ENCODE measurements at places on chromosomes 7 and 10. TPM values are rescaled to one million over a fixed set of nuclear protein-coding genes. Genes with fewer than 3 reads are reported as not detected.

The SHLD2 gene
- total RNA-seq, result 27.5 TPM

The CUEDC2 gene
- total RNA-seq, result 52.1 TPM

GRCh38 chr10:10662716-10663408 is 354.8 kb upstream of the CELF2 start:
- DNase-seq, result no peak
- no peak overlapping the region for H3K27ac ChIP-seq
- H3K27me3 ChIP-seq, result no peaks in the 10 kb centered on the region
- H3K4me1 ChIP-seq, result peaks cover 6% of the 10 kb centered on the region
- H3K4me3 ChIP-seq, result no peak overlapping the region

- H3K27ac ChIP-seq, result no peak overlapping the region
- no peaks in the 10 kb centered on the region for H3K36me3 ChIP-seq
- H3K27me3 ChIP-seq, result no peaks in the 10 kb centered on the region
- no peak for DNase-seq
- H3K4me3 ChIP-seq, result no peak overlapping the region
Measured at GRCh38 chr7:40986351-40986873, 716.5 kb downstream of the INHBA start.

DNA sequence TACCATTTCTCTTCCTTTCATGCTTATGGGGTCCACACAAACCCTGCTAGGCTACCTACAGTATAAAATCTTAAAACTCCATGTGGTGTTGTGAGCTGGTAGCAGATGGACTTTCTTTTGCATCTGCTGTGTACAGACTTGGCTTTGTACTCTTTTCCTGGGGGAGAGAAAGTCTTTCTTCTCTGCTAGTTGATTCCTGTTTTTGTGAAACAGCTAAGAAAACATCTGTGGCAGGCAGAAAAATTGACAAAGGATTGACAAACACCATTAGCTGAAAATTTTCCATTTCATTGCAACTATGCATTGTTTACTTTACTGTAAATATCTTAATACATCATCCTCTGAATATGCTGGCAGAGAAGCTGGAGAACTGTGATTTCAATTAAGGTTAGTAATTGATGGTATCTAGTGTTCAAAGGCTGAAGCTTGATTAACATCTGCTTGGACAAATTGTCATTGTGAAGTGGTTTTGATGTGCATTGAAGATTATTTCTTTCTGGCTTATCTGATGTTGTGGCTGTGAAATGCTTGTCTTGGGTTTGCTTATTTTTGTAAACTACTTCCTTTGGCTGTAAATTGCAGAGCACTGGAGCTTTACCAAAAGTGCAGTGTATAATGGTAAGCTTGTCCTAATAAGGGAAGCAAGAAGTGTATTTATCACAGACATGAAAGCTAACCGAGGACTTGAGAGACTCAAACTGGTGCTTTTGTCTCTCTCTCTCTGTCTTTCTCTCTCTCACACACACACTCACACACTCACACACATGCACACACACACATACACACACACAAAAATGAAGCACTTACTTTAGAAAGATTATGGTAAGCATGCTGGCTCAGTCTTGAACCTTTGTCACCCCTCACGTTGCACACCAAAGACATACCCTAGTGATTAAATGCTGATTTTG is at the start of gene FOXP2:
Gene FOXP2 (plus strand): TSS at position 660 of the 908 bp plus-strand sequence. CDS start 11,697 bp downstream, outside the sequence.
- DNase-seq, result no peak
- no peaks in the 10 kb centered on the region for H3K36me3 ChIP-seq
- H3K4me3 ChIP-seq, result peak within 1 kb of the TSS; percentile 42
- H3K27me3 ChIP-seq, result no peaks in the 10 kb centered on the region

DNA sequence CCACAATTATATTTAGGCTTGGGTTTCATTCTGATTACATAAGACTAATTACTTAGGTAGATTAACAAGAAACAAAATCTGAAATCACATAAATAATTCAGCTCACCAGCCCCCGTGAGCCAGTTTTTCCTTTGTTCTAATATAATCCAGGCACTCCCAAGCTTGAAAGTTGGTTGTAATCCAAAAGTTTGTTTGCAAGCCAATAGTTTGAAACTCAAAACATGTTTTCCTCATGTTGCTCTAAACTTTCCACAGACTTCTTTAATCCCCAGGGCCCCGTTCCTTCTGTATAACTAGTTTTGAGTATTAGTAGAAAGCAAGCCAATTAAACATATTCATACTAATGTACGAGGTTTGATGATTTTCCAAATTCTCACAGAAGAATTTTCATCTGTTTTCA is 56.1 kb downstream of the SP8 start:
- H3K36me3 ChIP-seq, result no peaks in the 10 kb centered on the region
- no peak for DNase-seq
- no peak overlapping the region for H3K27ac ChIP-seq
- no peak overlapping the region for H3K4me3 ChIP-seq
- no peaks in the 10 kb centered on the region for H3K27me3 ChIP-seq

GRCh38 chr10:86402283-86402941 is 35.8 kb upstream of the GRID1 start:
- no peaks in the 10 kb centered on the region for H3K27me3 ChIP-seq
- H3K36me3 ChIP-seq, result no peaks in the 10 kb centered on the region
- peaks cover 33% of the 10 kb centered on the region for H3K4me1 ChIP-seq

DNA sequence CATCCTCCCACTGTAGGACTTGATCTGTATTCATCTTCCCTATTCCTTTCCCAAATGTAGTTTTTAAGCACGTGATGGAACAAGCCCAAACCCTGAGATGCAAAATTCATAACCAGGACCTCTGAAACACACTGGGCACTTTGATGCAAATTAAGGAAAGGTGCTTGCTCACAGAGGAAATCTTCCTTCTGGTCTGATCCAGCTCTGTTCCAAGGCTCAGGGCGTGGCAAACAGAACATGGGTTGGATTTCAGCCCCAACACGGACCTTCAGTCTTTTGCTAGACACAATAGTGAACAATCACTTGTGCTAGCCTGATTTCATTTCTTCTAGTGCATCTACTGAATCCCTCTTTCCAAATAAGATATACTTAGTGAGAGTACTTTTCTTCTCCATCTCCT is 27.9 kb downstream of the PON3 start:
- no peaks in the 10 kb centered on the region for H3K4me1 ChIP-seq
- H3K4me3 ChIP-seq, result no peak overlapping the region
- H3K36me3 ChIP-seq, result no peaks in the 10 kb centered on the region
- H3K27me3 ChIP-seq, result no peaks in the 10 kb centered on the region
- H3K27ac ChIP-seq, result no peak overlapping the region

DNA sequence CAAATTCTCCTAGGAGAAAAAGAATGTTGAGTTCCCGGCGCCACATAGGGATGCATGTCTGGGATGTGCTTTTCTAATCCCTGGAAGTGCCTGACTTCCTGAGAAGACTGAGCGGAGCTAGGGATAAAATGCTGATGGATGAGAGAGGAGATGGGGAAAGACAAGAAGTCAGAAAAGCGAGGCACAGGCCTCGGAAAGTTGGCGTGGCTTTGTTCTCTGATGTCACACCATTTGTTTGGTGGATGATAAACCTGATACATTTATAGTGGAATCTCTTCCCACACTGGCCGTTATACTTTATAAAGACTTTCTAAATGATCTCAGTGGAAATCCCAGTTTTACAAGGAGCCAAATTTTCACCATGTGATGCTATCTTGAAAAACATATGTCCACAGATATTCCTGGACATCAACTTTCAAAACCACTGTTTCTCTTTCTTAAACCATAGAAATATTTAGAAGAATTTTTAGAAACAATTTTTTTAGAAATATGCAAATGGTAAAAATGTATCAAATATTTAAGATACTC is 188.8 kb upstream of the SVIL start:
- no peak overlapping the region for H3K4me3 ChIP-seq
- no peak for DNase-seq
- no peaks in the 10 kb centered on the region for H3K27me3 ChIP-seq
- no peak overlapping the region for H3K27ac ChIP-seq
- no peaks in the 10 kb centered on the region for H3K36me3 ChIP-seq
- peaks cover 34% of the 10 kb centered on the region for H3K4me1 ChIP-seq

DNA sequence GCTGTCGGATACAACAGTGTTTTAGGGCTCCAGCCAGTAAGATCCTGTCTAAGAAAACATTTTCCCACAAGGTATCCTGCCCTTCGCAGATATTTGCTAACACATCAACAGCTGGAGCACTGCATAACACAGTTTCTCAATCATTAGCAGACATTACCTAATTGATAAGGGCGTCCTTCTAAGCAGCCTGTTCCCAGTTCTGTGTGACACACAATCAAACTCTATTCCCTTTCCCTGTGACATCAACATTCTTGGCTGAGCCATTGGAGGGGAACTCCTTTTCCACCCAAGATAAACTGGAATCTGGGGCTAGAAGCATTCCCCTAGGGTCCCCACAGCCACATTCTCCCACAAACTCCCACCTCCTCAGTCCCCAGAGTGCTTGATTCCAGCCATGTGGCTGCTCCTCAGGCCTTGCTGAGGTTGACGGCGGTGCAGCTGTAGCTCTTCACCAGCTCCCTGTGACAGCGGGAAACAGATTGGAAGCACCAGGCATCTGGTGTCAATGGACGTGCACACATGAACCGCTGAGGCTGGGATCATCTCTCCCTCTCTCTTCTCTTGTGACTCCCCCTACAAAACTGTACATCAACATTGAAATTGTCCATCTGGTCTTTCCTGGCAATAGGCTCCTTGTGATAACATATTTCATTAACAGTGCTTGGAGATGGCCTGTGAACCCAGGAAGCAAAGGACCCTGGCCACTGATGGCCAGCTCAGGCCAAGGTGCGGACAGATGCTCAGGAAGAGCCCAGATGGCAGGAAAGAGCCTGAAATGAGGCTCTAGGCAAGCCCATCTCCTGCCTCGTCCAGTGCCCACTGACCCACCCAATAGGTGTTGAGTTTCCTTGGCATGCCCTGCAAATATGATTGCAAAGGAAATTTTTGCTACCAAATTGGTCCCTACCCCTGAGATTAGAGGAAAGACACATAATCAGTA is 131.1 kb upstream of the TBX20 start:
- H3K4me3 ChIP-seq, result no peak overlapping the region
- H3K27ac ChIP-seq, result no peak overlapping the region
- no peak for DNase-seq
- no peaks in the 10 kb centered on the region for H3K4me1 ChIP-seq
- no peaks in the 10 kb centered on the region for H3K27me3 ChIP-seq
- H3K36me3 ChIP-seq, result no peaks in the 10 kb centered on the region
